ENCODE measurements at places on chromosomes 7 and 10. TPM values are rescaled to one million over a fixed set of nuclear protein-coding genes. Genes with fewer than 3 reads are reported as not detected.
A peak's percentile ranks its signal among the peaks of the same experiment; 100 is the strongest.

Gene ORC5
- total RNA-seq: 17.3 TPM

Gene ANXA8L1
- 0.30 TPM for total RNA-seq

DNA sequence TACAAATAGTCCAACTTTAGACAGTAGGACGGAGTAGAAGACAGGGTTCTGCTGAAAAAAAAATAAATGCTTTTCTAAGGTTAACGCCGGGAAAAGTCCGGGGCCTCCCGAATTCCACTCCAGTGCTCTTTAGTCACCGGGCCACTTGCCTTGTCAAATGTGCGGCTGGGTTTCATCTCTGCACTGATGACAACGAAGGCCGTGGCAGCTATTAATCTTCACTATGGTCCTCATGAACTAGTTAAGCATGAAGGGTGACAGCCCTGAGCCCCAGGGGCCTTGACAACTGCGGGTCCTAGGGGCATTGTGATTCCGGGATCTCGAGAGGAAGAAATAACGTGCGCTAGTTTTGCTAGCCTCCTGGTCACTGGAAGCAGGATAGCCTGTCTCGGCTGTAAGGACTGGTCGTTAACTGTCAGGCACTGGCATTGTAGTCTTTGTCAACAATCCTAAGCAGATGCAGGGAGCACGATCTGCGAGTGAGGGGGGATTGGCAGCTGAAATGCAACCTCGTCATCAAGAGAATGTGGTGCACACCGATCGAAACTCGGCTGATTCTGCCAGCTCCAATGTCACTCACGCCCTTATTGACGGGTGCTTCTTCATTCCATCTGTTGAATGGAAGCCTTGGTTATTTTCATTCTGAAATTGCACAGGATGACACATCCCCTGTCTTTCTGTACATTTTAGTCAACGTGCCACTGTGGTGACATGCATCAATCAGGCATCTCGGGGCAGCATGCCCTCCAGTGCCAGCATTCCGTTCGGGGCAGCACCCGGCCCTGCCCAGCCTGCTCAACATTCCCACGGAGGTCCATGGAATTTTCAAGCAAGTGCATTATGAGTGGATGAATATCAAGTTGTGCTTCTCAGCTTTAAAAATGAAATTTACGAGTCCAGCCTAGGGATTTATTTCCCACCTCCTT, 51.6 kb upstream of the MGMT start:
- DNase-seq: no peak

GRCh38 chr7:82109288-82109687, 334.3 kb downstream of the CACNA2D1 start:
- DNase-seq: peak; percentile 45

DNA sequence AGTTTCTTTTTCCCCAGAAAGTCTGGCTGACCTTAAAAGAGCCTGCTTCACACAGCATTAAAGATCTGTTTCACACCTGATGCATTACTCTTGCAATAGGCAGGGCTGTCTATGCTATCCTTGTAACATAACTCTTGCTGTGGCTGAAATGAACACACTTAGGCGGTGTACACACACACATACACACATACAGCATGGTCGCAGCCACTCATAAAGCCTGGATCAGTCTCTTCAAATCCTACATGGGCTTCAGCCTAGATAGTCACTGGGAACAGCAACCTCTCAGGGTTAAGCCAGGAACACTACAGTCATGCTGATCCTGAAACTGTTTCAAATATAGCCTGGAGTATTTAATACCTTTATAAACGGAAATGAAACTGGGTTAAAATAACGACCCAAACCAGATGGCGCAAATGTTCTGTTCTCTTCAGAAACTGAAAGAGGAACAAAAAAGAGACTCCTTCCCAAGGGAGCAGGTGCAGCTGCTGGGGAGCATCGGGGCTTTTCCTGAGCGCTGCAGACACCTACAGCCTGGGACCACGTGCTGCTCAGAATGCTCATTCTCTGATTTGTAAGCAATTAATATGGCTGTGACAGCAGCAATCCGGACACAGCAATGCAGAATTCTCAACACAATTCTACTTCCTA, 61.0 kb upstream of the SFMBT2 start:
- no peak for DNase-seq

Gene WEE2
- total RNA-seq: not detected

Gene CADPS2
- total RNA-seq: not detected

DNA sequence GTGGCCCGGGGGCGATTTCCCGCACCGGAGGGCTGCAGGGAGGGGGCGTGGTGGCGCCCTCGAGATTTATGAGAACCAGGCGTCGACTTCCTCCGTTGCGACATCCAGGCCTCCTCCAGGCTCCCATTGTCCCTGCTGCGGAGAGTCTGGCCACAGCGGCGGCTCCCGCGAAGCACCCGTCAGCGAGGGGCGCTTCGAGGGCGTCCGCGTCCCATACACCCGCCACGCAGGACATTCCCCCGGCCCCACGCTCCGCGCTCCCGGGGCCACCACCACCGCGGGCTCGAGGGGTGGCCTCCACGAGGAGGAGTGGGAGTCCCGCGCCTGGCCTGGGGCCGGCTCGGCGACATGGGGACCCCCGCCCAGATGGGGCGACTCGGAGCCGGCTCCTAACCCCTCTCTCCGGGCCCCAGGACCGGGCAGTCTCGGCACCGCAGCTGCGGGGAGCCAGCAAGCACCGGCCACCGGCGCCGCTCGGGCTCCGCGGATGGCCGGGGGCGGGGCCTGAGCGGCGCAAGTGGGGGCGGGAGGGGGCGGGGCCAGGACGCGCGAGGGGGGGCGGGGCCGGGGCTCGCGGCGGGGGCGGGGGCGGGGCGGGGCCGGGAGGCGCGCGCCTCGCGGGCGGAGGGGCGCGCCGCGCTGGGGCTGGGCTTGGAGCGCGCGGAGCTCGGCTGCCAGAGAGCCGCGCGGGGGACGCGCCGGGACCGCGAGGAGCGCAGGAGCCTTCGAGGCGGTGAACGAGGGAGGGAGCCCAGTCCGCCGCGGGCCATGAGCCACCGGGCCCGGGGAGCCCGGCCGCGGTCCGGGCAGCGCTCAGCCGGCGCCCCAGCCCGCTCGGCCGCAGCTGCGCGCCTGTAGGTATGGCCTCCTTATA, at the start of gene SH2B2:
Gene SH2B2 (plus strand): TSS at position 632 of the 874 bp plus-strand sequence. CDS start 13,683 bp downstream, outside the sequence.
- DNase-seq: peak; percentile 24

Gene NEUROG3
- not detected for total RNA-seq

- DNase-seq: no peak
Measured at GRCh38 chr10:128028508-128029289, 97.5 kb downstream of the MKI67 start.

Gene TRPV5
- total RNA-seq: not detected

DNA sequence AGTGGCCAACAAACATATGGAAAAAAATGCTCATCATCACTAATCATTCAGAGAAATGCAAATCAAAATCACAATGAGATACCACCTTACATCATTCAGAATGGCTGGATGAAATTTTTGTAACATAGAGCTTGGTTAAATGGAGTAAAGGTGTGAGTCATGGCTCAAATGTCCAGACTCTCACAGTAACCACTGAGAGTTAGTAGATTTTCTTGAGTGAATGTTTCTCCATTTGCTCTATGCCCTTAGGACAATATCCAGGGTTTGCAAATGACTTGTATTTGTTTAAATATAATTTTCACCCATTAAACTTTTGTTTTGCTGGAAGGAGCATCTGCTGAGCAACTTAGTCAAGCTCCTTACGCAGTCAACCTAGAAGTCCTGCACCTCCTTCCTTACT, 967.2 kb downstream of the XPNPEP1 start:
- DNase-seq: peak; percentile 28

Gene VAX1
- total RNA-seq: not detected

Gene PRLHR
- not detected for total RNA-seq

DNA sequence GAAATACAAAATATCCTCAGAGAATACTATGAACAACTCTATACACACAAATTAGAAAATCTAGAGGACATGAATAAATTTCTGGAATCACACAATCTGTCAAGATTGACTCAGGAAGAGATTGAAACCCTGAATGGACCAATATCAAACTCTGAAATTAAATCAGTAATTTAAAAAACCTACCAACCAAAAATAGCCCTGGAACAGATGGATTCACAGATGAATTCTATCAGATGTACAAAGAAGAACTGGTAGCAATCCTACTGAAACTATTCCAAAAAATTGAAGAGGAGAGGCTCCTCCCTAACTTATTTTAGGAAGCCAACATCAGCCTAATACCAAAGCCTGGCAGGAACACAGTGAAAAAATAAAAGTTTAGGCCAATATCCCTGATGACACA, 190.0 kb downstream of the HPSE2 start:
- no peak for DNase-seq

GRCh38 chr10:642186-642890, 47.1 kb downstream of the DIP2C start:
- no peak for DNase-seq

Gene CDH23
- total RNA-seq: not detected

Gene LRRN3
- 41.2 TPM for total RNA-seq

GRCh38 chr7:134602881-134603451, 43.7 kb upstream of the BPGM start:
- DNase-seq: no peak

DNA sequence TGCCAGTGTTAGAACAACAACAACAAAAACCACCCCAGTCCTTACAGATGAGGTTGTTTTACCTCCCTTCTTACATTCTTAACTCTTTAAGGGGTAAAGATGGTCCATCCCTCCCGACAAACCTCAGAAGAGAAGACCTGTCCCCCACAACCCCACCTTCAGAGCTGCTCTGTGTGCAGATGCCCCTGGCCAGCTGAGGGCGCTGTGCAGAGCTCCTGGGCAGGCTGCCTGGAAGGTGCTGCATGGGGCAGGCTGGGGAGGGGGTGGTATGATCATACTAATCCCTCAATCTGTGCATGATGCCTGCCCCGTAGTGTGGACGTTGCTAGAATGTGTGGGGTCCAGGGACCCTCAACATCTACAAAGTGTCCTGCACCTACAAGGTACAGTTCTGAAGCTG, 387.1 kb downstream of the INHBA start:
- DNase-seq: no peak

DNA sequence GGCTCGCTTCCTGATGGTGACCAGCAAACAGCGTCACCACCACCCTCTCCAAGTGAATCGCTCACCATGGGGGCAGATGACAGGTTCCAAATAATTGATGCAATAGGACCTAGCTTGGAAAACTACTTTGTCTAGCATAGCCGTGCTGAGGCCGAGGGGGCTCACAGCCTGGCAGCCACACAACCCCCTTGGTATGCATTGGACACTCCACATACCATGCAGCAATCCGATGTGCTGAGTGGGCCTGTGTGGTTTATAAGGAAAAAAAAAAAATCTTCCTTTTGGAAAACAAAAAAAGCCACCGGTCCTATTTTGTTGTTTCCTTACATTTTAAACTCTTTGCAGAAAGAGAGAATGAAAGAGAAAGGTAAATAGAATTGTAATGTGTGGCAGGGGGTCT, 15.1 kb downstream of the GATA3 start:
- DNase-seq: peak; percentile 39

GRCh38 chr7:55490099-55490498, 82.2 kb downstream of the VOPP1 start:
- DNase-seq: no peak

Data from HFFc6 (cell line).